ENCODE measurements at places on chromosomes 2 and 18.
A peak's percentile ranks its signal among the peaks of the same experiment; 100 is the strongest.

- DNase-seq = no peak
Measured at GRCh38 chr2:109659396-109660045, 45.4 kb downstream of the SOWAHC start.

- peak; percentile 18 for DNase-seq
Measured at GRCh38 chr18:75204269-75204731, 4.6 kb downstream of the PTGR3 start.

DNA sequence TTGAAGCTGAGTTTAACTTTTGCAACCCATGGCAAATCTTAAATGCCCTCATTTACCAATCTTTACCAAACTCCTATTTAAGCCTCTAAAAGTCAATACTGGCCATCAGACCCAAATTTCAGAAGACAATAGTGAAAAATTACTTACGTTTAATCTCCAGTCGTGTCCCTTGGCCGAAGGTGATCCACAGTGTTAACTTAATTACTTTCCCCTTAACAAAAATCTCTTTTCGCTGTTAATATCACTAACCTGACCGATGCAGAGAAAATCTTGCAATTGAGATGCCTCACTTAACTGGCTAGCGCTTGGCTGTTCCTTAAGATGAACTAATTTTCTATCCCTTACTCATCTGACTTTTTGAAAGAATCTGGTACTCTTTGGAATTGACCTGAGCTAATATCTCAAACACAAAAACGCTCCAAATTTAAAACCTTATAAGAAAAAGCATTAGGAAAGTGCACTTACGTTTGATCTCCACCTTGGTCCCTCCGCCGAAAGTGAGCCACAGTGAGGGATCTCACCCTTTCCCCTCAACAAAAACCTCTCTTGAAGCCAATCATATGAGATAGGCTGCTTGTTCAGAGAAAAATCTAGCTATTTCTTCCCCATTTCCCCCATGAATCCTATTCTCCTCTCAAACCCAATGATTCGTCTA lies 169.1 kb downstream of the RPIA start:
- no peak for DNase-seq

- no peak for DNase-seq
Measured at GRCh38 chr2:144518748-144519596, 947 bp downstream of the ZEB2 start.

DNA sequence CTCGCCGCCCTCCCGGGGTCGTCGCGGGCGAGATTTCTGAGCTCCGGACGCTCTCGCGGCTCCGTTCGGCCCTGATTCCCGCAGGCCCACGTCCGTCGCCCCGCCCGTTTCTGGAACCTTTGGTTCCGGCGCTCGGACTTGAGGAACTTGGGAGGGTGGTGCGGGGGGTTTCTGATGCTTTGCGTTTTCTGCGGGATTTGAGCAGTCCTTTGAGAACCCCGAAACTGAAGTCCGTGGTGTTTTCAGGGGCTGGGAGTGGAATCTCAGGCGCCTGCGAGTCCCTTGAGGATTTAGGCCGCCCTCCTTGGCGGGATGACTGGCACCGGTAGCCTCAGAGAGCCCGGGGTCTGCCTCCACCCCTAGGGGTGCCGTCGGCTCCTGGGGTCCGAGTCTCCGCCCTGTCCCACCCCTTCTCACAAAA lies 336 bp downstream of the THNSL2 start:
- no peak for DNase-seq

DNA sequence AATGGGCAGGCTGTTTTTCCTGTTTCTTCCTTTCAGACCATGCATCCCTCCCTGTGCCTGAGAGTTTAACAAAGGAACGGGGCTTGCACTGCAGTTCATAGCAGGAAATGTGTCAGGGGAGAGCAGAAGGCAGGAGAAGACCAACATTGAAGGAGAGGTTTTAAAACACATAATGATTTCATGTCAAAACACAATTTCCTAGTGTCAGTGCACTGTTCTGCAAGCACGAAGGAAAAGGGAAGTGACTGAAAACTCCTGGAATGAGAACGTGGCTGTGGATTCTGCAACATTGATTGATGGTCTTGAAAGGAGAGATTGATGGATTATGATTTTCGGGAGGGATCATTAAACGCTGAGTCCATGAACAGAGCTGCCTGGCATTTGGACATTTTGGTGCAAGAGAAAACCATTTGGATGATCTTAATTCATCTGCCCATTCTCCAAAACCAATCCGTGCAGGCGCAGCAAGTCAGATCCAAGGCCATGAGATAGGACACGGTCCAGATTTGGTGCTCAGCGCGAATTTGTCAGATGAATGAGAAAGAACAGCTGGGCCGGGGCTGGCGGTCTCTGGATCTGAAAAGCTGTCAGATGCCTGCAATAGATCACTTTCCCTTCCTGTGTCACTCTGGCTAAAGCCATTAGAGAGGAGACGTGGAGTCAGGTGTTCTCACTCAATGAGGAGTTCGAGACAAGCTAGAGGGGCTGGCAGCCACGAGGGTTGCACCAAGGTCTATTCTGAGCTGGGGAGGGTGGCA lies 38.4 kb downstream of the C1QL2 start:
- DNase-seq = no peak

All from kidney tubule cell (primary cell).